ENCODE measurements at places on chromosomes 3 and 15.

GRCh38 chr3:120848503-120848902, 59.5 kb upstream of the STXBP5L start:
- DNase-seq = no peak

DNA sequence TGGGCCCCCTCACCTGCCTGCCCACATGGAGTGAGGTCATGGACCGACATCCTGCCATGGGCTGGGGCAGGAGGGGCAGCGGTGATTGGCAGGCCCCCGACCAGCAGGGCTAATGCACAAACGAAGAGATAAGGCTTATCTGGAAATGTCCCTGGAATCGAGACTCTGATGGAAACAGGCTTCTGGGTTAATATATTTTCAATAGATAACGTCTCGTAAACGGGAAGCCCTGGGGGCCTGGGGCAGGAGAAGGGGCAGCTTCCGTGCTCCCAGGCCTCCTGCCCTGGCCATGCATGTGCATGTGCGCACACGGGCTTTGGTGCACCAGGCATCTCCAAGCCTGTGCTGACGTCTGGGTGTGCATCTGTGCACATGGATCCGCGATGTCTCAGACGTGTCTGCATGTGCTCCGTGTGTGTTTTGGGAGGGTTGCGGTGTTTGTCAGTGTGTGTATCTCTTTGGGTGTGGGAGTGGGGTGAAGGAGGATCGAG, 55.1 kb downstream of the DNAJB8 start:
- DNase-seq = peak; percentile 45

GRCh38 chr3:102129760-102130608, 280.7 kb downstream of the NFKBIZ start:
- no peak for DNase-seq

GRCh38 chr15:96107916-96108315, 222.6 kb upstream of the NR2F2 start:
- no peak for DNase-seq

- DNase-seq = peak; percentile 68
Observed at GRCh38 chr15:89971592-89971997, 29.5 kb upstream of the ZNF710 start.

- DNase-seq = no peak
Observed at GRCh38 chr15:67196222-67196621, 58.2 kb downstream of the AAGAB start.

- no peak for DNase-seq
Observed at GRCh38 chr3:60756241-60757030, 494.8 kb downstream of the FHIT start.

GRCh38 chr3:10205451-10206165, 40.9 kb downstream of the IRAK2 start:
- no peak for DNase-seq

Measured in hematopoietic multipotent progenitor cell treated with erythropoietin and hydrocortisone succinate and interleukin-3 and kit ligand, for 8 days (in vitro differentiated cells).